ENCODE measurements at places on chromosomes 11 and 22. TPM values are rescaled to one million over a fixed set of nuclear protein-coding genes. Genes with fewer than 3 reads are reported as not detected.

GRCh38 chr11:44781655-44782054, 54.9 kb downstream of the TSPAN18 start:
- no peak for DNase-seq
- no peaks in the 10 kb centered on the region for H3K36me3 ChIP-seq
- H3K27ac ChIP-seq = no peak overlapping the region
- no peak overlapping the region for H3K4me3 ChIP-seq
- H3K27me3 ChIP-seq = no peaks in the 10 kb centered on the region

DNA sequence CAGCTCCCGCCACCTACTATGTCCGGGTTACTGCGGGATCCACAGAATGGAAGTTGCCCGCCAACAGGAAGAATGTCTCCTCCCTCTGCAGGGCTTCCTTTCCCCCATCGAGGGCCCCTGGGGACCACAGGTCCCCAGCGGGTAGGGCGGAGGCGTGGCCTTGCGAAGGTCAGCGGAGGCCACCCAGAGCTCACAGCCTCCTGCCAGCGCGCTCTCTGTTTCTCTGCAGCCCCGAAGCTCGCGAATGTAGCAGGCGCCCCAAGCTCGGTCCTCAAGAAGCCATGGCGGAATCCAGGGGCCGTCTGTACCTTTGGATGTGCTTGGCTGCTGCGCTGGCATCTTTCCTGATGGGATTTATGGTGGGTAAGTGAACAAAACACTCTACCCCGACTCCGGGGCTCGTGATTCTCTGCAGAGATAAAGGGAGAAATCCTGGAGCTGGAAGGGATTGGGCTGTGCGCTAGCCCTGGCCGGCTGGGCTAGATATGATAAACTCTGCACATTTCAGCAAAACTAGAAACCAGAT, at the start of gene NAALAD2:
Gene NAALAD2, plus strand, starts transcription at position 186 of the 526 bp plus-strand sequence. Its CDS starts 96 bp downstream, at position 282.
- no peaks in the 10 kb centered on the region for H3K4me1 ChIP-seq
- peak; percentile 65 for DNase-seq
- peak within 1 kb of the TSS; percentile 48 for H3K4me3 ChIP-seq
- H3K27ac ChIP-seq = peak within 1 kb of the TSS; percentile 11
- peaks cover 16% of the 10 kb centered on the region for H3K27me3 ChIP-seq

GRCh38 chr11:37504921-37505320, 906.9 kb upstream of the RAG2 start:
- no peak for DNase-seq
- no peaks in the 10 kb centered on the region for H3K4me1 ChIP-seq
- no peak overlapping the region for H3K27ac ChIP-seq
- no peaks in the 10 kb centered on the region for H3K36me3 ChIP-seq
- H3K27me3 ChIP-seq = no peaks in the 10 kb centered on the region

GRCh38 chr22:30637701-30638114, 2.1 kb downstream of the SLC35E4 start:
- no peaks in the 10 kb centered on the region for H3K27me3 ChIP-seq
- H3K27ac ChIP-seq = no peak overlapping the region
- peaks cover 24% of the 10 kb centered on the region for H3K4me1 ChIP-seq
- H3K4me3 ChIP-seq = no peak overlapping the region
- no peak for DNase-seq

GRCh38 chr11:118705111-118705741, 25.8 kb upstream of the TREH start:
- no peaks in the 10 kb centered on the region for H3K27me3 ChIP-seq
- H3K27ac ChIP-seq = no peak overlapping the region
- DNase-seq = no peak
- no peak overlapping the region for H3K4me3 ChIP-seq

DNA sequence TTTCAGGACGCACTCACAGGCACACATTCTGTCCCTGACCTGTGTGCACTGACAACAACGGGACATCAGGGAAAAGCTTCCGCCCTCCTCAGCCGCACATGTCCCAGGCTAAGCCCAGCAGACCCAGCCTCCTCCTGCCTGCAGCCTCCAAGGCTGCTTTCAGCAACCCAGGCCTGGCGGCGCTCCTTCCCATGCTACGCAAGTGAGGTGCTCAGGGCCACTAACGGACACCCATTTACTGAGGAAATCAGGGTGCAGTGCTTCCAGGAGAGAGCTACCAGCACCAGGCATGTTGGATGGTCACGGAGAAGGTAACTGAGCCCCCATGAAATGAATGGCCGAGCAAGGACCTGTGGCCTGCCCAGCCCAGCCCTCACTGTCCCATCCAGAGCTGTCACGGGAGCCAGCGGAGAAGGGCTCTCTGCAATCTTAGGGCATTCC, 6.9 kb downstream of the MOB2 start:
- DNase-seq = peak; percentile 43
- no peak overlapping the region for H3K27ac ChIP-seq
- H3K27me3 ChIP-seq = no peaks in the 10 kb centered on the region
- H3K4me1 ChIP-seq = peaks cover 19% of the 10 kb centered on the region

GRCh38 chr22:20571531-20572007, 64.2 kb downstream of the MED15 start:
- no peak for DNase-seq
- peaks cover 69% of the 10 kb centered on the region for H3K4me1 ChIP-seq
- peak overlapping the region; percentile 58 for H3K27ac ChIP-seq
- no peaks in the 10 kb centered on the region for H3K27me3 ChIP-seq

GRCh38 chr22:39593066-39593930, 22.7 kb downstream of the CACNA1I start:
- no peaks in the 10 kb centered on the region for H3K36me3 ChIP-seq
- no peak for DNase-seq
- H3K4me3 ChIP-seq = no peak overlapping the region

DNA sequence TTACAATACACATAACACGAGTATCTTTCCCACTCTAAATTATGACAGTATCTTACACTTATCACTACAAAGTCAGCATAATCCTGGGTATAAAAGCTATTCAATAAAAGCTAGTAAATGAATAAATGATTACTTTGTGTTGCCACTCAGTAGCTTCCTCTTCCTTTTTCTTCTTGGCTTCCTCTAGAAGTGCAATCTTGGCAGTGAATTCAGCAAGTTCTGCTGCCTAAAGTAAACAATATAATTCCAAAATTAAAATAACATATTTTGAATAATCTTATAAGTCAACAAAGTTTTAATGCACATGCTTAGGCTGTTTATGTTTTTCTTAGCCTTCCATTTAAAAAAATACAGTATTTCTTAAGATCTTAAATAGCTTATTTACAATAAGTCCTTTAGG, 60.4 kb downstream of the RDX start:
- no peak for DNase-seq
- H3K4me1 ChIP-seq = peaks cover 6% of the 10 kb centered on the region
- peaks cover 76% of the 10 kb centered on the region for H3K36me3 ChIP-seq
- H3K27me3 ChIP-seq = no peaks in the 10 kb centered on the region
- H3K4me3 ChIP-seq = no peak overlapping the region

GRCh38 chr22:49993649-49994360, 18.8 kb downstream of the IL17REL start:
- H3K36me3 ChIP-seq = no peaks in the 10 kb centered on the region
- peaks cover 4% of the 10 kb centered on the region for H3K4me1 ChIP-seq
- H3K27me3 ChIP-seq = no peaks in the 10 kb centered on the region
- DNase-seq = peak; percentile 48
- H3K4me3 ChIP-seq = no peak overlapping the region

DNA sequence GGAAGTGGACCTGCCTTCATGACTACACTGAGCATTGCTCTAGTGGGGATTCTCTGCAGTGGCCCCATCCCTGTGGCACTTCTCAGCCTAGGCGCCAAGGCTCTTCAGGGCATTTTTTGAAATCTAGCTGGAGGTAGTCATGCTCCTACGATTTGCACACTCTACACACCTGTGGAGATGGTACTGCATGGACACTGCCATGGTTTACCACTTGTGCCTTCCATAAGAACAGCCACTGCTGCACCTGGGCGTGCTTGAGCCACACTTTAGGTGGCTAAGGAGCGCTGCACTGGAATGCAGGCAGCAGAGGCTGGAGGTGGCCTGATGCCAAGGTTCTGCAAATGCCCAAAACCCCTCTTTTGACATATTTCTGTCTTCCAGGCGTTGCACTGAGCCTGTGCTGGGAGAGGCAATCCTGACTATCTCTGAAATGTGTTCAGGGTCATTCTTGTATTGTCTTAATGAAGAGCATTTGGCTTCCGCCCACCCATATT, 24.3 kb downstream of the IZUMO1R start:
- H3K4me1 ChIP-seq = no peaks in the 10 kb centered on the region
- no peak overlapping the region for H3K4me3 ChIP-seq
- no peaks in the 10 kb centered on the region for H3K27me3 ChIP-seq
- H3K36me3 ChIP-seq = no peaks in the 10 kb centered on the region
- H3K27ac ChIP-seq = no peak overlapping the region
- no peak for DNase-seq

- H3K36me3 ChIP-seq = peaks cover 29% of the 10 kb centered on the region
- H3K27me3 ChIP-seq = no peaks in the 10 kb centered on the region
- no peak overlapping the region for H3K4me3 ChIP-seq
- no peaks in the 10 kb centered on the region for H3K4me1 ChIP-seq
These were observed 68.8 kb upstream of the SCUBE2 start for GRCh38 chr11:9160166-9160565.

- no peaks in the 10 kb centered on the region for H3K4me1 ChIP-seq
- no peak overlapping the region for H3K4me3 ChIP-seq
- peak; percentile 65 for DNase-seq
- no peak overlapping the region for H3K27ac ChIP-seq
These were observed 43.0 kb upstream of the RTL6 start for GRCh38 chr22:44540756-44541670.

GRCh38 chr11:87600938-87601337, 563.2 kb downstream of the TMEM135 start:
- no peak for DNase-seq
- no peaks in the 10 kb centered on the region for H3K36me3 ChIP-seq
- no peak overlapping the region for H3K4me3 ChIP-seq
- no peak overlapping the region for H3K27ac ChIP-seq

DNA sequence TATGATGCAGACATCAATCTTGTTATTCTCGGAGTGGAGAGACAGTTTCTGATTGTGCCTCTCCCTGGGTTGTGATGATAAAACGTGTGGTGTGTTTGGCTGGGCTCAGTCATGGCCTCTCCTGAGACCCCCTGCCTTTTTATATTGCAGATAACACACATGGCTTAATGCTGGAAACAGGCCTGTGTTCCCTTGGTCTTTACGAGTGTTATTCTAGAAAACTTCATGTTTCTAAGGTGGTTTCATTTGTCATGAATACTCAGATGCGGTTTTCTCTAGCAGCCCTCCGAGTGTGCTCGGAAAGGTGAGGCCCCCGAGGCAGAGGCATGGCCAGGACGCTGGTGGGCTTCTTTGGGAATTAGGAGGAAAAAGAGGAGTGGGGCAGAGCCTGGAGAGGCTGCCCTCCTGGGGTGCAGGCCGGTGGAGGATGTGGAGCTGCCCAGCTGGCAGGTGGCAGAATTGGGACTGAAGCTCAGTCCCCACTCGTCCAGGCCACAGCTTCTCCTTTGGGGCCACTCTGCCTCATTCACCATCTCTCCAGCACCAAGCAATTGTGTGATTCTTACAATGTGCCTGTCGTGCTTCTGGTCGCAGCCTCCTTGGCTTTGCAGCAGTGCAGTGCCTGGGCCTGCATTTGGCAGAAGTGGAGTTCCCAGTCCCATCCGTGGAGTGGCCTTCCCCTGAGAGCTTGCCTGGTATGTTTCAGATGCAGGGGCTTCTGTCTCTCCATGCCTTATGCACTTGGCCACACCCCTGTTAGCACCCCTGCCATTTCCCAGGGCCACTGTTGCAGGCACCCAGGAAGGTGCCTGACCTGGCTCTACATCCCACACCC, 309.6 kb downstream of the TBC1D22A start:
- no peaks in the 10 kb centered on the region for H3K4me1 ChIP-seq
- H3K36me3 ChIP-seq = no peaks in the 10 kb centered on the region
- no peak overlapping the region for H3K27ac ChIP-seq
- no peak overlapping the region for H3K4me3 ChIP-seq

DNA sequence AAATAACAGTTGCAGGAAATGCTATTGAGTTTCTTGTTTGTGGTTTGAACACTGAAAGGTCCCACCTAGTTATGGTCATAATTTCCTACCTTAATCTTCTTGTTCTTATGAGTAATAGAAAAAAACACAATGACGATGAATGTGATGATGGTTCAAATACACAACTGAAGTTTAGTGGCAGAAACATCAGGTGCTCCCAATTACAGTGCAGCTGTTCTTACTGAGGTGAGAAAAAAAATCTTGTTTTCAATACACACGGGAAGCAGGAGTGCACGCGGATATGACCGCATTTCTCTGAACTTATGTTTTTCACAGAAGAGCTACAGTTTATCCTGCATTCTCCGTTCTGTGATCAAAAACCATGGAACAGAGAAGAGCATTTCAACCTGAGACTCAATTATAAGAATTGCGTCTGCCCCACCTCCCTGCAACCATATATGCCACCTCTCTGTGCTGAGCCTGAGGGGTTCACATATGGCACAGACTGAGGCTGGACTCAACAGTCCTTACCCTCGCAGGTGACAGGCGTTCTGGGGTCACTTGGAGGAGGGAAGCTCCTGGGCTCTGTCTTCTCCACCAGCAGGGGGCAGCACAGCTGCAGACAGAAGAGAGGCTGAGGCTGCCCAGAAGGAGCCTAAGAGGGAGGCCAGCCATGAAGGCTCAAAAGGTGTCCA, 99.7 kb upstream of the IGLL5 start:
- no peak for DNase-seq
- peaks cover 8% of the 10 kb centered on the region for H3K27me3 ChIP-seq
- no peaks in the 10 kb centered on the region for H3K36me3 ChIP-seq
- no peak overlapping the region for H3K27ac ChIP-seq
- no peak overlapping the region for H3K4me3 ChIP-seq

DNA sequence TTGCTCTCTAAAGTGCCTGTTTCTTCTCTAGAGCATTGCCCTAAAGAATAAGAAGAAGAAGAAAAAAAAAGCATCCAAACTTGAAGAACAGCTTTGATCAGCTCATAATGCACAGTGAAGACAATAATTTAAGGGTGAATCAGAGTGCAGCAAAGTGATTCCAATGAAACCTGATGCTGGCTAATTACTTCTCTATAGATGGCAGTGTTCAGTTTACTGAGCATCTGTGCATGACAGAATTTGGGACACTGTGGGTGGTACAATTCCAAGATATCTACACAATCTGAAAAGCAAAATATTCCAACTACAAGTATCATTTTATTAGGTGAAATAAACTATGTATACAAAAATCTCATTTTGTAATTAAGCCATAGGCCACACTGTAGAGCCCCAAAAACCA, 450.5 kb upstream of the CCDC90B start:
- H3K4me1 ChIP-seq = no peaks in the 10 kb centered on the region
- no peaks in the 10 kb centered on the region for H3K36me3 ChIP-seq
- H3K27me3 ChIP-seq = no peaks in the 10 kb centered on the region

Gene GTSE1
- 0.43 TPM for total RNA-seq

Gene NOX4
- total RNA-seq = 2.7 TPM

Gene E2F8
- 0.38 TPM for total RNA-seq

Gene LMO1
- total RNA-seq = not detected

Gene OR51I1
- not detected for total RNA-seq

Gene PLEKHB1
- 30.5 TPM for total RNA-seq

Gene ALX4
- not detected for total RNA-seq

Gene ARL2
- 84.4 TPM for total RNA-seq

Gene OR56B4
- total RNA-seq = not detected

Gene UBQLNL
- total RNA-seq = 0.72 TPM

Measured in upper lobe of right lung (tissue), 1 donor.